Tibial nerve (tissue), 4 donors: ENCODE measurements at places on chromosomes 13 and 19. TPM values are rescaled to one million over a fixed set of nuclear protein-coding genes. Genes with fewer than 3 reads are reported as not detected.
A peak's percentile ranks its signal among the peaks of the same experiment; 100 is the strongest.

- no peak for DNase-seq
- H3K27me3 ChIP-seq = no peaks in the 10 kb centered on the region
- H3K36me3 ChIP-seq = no peaks in the 10 kb centered on the region
Measured at GRCh38 chr13:74450964-74451363, 316.8 kb upstream of the KLF12 start.

GRCh38 chr13:46748300-46748699 is 48.7 kb downstream of the ESD start:
- no peaks in the 10 kb centered on the region for H3K36me3 ChIP-seq
- H3K4me3 ChIP-seq = no peak overlapping the region
- H3K27me3 ChIP-seq = no peaks in the 10 kb centered on the region
- no peak for DNase-seq
- no peaks in the 10 kb centered on the region for H3K4me1 ChIP-seq

DNA sequence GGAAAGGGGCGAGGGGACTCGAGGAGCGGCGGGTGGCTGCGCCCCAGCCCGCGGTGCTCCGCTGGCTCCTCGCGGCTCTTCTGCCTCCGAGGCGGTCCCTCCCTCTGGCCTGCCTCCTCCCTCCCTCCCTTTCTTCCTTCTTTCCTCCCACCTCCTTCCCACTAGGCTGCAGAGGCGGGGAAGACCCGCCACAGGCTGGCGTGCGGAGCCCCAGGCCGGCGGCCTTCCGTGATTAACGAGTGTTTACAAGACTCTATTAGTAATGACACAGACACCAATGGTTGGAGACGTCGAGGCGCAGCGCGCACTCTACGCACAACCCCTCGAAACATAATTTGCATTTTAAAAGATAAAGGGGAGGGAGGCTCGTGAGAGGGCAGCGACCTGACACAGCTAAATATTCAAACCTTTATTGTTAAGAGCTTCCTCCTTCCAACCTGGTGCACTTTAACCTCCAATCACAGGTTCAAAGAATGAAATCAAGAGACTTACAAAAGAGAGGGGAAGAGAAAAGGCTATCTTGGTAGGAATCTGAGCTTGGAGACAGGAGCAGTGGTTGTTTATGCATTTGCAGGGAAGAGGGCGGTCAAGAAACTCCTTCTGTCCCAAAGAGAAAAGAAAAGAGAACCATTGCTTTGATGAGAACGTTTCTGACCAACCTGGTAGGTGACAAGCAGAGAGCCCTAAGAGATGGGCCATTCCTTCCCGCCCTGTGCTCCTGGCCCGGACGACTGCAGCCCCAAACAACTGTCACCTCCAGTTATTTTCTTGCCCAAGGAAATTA is at the start of gene CDX2:
TSS of gene CDX2 (minus strand) at position 234 of the 784 bp plus-strand sequence. CDS start 309 bp downstream, outside the sequence.
- H3K4me3 ChIP-seq = peak within 1 kb of the TSS; percentile 12
- DNase-seq = no peak
- no peak within 1 kb of the TSS for H3K27ac ChIP-seq
- H3K27me3 ChIP-seq = peaks cover 100% of the 10 kb centered on the region

DNA sequence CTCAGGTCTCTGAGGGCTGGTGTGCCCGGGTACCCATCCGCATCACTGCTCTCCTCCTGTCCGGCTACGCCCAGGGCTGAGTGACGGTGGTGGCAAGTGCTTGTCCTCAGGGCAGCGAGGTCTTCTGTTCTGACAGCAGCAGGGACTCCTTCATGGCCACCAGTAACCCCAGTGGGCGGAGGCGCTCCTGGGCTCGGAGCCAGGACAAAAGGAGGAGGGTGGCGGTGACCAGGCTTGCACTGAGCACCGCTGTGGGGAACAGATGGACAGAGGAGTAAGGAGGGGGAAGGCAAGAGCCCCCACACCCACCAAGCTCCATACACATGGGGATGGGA is 5.8 kb downstream of the CD320 start:
- H3K27ac ChIP-seq = peak overlapping the region; percentile 8
- H3K4me3 ChIP-seq = no peak overlapping the region
- no peaks in the 10 kb centered on the region for H3K27me3 ChIP-seq
- peaks cover 26% of the 10 kb centered on the region for H3K36me3 ChIP-seq
- H3K4me1 ChIP-seq = peaks cover 3% of the 10 kb centered on the region

DNA sequence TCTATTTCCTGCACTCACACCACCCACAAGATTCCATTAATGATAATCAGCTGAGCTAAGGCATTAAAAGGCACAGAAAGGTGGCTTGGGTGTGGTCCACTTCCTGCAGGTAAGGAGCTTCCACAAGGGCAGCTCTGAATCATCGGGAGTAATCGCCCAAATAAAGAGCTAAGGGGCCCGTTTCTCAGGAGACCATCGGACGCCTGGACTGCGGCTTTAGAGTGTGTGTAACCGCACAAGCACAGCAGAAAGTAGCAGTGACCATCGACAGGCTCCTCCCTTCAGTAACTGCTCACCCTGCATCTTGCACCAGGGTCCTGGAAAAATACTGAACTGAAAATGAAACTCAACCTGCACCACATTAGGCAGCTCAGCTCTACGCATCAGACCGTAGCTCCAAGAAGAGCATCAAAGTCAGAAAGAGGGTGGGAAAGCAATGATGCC is 6.0 kb downstream of the STK24 start:
- H3K4me3 ChIP-seq = peak overlapping the region; percentile 17
- no peak for DNase-seq
- peaks cover 39% of the 10 kb centered on the region for H3K4me1 ChIP-seq
- peak overlapping the region; percentile 33 for H3K27ac ChIP-seq

Gene BST2
- total RNA-seq = 71.2 TPM

Gene NCR1
- total RNA-seq = not detected

Gene PGLYRP2
- not detected for total RNA-seq

Gene FBXO27
- 3.6 TPM for total RNA-seq
